ENCODE measurements at places on chromosomes 4 and X. TPM values are rescaled to one million over a fixed set of nuclear protein-coding genes. Genes with fewer than 3 reads are reported as not detected.

DNA sequence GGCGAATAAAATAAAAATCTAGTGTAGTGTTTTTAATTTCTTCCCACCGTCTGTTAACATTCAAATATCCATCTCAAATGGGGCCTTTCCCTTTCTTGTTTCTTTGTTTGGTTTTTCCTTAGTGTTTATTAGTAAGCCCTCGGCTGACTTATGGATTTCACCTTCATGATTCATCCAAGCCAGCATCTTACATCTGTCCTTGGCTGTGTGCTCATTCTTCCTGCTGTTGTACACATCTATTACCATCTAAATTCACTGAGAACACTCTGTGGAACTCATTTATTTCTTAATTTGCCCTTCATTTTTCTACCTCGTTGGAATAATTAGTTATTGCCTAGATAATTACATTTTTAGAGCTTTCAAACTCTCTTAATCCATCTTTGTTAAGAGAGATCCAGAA lies 84.9 kb downstream of the SPCS3 start:
- no peak for DNase-seq

GRCh38 chr4:184732126-184732525 lies 1.8 kb downstream of the CENPU start:
- no peak for DNase-seq

DNA sequence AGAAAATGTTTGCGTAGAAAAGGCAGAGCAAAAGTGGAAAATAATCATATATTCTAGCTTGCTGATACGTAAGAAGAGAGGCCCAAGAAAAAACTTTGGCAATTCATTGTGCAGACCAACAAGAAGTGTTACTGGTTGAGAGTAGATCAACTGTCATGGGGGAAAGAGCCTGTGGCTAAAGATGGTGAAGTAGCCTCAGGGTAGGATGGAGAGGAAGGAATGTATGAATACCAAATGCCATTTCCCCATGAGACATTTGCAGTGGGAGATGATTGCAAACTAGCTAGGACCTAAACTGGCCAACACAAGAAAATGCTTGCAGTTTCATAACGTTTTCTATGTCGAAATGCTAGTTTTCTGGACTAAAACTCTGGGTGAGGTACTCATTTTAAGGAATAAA lies 47.7 kb upstream of the ADGRL3 start:
- no peak for DNase-seq

The CLNK gene
- total RNA-seq = not detected

The ATP10D gene
- 23.9 TPM for total RNA-seq
